ENCODE measurements at places on chromosomes 12 and 14.

GRCh38 chr12:113405694-113406093 is 2.0 kb upstream of the SDS start:
- no peak for DNase-seq

- DNase-seq = no peak
Measured at GRCh38 chr14:101495827-101496775, 65.2 kb upstream of the DIO3 start.

DNA sequence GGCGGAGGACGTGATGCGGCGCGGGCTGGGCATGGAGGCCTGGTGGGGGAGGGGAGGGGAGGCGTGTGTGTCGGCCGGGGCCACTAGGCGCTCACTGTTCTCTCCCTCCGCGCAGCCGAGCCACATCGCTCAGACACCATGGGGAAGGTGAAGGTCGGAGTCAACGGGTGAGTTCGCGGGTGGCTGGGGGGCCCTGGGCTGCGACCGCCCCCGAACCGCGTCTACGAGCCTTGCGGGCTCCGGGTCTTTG is 303 bp downstream of the GAPDH start:
- DNase-seq = no peak

- no peak for DNase-seq
Measured at GRCh38 chr12:69150083-69150795, 89.1 kb upstream of the CPSF6 start.

DNA sequence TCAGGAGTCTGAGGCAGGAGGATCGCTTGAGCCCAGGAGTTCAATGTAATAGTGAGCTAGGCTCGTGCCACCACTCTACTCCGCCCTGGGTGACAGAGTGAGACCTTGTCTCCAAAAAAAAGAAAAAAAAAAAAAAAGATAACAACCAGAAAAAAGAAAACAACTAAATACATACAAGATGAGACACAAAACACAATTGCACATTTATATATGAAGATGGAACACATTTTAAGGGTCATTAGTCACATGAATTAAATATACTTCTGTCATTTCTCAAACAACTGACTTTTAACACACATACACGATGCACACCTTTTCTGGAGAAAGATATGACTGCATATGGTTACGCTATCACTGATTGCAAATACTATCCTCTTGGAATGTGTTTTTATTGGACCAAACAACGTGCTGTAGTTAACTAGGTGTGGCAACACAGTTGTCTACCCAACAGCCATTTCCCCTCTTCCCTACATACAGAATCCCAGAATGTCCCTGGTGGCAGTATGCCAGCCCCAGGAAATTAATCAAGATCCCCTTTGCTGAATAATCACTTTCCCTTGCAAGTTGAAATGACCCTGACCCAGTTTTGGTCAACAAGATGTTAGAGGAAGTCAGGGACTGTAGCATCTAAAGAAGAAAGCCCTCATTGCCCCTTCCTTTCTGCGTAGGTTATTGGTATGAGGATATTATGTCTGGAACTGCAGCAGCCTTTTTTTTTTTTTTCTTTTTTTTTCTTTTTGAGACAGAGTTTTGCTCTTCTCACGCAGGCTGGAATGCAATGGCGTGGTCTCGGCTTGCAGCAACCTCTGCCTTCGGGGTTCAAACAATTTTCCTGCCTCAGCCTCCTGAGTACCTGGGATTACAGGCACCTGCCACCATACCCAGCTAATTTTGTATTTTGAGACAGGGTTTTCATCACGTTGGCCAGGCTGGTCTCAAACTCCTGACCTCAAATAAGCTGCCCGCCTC is 5.6 kb upstream of the MYL6B start:
- no peak for DNase-seq

GRCh38 chr14:61380984-61381383 is 59.6 kb downstream of the PRKCH start:
- DNase-seq = no peak

DNA sequence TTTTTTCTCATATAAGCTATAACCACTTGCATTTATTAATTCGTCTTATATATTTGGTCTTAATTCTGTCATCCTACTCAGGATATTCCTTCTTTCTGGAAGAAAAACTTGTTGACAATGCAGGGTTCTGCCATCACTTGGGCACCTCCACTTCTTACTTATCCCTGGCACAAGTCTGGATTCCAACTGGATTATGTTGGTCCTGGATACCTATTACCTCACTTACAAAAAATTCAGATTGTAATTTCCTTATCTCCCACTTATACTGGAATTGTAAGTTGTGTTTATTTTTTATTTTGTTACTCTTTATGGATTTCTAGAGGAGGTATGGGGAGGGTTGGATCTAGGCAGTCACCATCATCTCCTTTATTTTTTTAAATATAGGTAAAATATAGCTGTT is 36.7 kb downstream of the LRRIQ1 start:
- DNase-seq = no peak

GRCh38 chr14:67068251-67068650 is 121.0 kb upstream of the GARIN2 start:
- no peak for DNase-seq

DNA sequence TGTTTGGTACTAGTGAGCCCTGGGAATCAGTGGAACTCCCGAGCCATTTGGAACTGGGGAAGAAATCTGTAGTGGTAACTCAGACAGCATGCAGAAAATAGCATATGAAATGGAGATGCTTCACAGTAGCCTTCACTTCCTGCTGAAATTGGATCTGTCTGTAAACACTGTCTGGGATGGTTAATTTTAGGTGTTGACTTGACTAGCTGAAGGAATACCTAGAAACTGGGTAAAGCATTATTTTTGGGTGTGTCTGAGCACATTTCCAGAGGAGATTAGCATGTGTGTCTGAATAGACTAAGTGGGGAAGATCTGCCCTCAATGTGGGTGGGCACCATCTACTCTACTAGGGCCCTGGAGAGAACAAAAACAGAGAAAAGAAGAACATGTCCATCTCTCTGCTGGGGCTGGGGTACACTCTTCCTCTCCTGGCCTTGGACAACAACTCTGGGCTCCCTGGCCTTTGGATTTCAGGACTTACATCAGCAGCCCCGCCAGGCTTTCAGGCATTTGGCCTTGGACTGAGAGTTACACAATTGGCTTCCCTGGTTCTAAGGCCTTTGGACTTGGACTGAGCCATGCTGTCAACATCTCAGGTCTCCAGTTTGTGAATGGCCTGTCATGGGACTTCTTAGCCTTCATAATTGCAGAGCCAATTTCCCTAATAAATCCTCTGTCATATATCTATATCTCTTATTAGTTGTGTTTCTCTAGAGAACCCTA is 14.0 kb upstream of the CRADD start:
- DNase-seq = no peak

- no peak for DNase-seq
Measured at GRCh38 chr12:112577473-112578329, 159.0 kb downstream of the PTPN11 start.

GRCh38 chr14:91331721-91332120 is 85.9 kb downstream of the CCDC88C start:
- no peak for DNase-seq

DNA sequence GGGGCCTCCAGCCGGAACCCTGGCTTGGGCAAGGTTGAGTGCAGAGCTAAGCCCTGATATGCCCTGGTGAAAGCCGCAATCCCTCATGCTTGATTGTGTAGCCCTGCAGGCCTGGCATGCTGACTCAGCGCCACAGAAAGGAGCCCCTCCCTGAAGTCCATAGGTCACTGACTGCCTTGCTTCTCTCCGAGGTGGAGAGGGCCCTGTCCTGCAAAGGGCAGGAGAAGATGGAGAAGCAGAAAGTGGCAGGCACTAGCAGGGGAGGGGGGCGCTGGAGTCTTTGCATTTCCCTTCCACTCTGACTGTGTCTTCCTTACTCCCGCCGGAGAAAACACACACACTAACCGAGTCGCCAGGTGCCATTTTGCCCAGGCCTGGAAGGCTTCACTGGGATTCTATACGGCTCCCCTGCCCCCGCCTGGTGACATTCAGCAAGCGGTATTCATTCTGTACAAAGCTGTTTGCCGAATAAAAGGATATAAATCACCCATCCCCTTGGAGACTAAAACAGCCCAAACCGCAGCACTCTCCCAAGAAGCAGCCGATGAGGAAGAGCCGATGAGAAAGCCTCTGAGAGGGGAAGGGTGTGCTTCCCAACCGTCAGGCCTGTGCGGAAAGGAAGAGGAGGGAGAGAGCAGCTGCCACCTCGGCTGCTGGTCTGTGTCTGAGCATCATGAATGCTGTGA is 69.8 kb downstream of the SLC6A12 start:
- no peak for DNase-seq

GRCh38 chr12:8696442-8697090 is 1.2 kb upstream of the RIMKLB start:
- no peak for DNase-seq

GRCh38 chr12:80485222-80485987 is 41.4 kb downstream of the PTPRQ start:
- DNase-seq = no peak

GRCh38 chr14:29608861-29609260 is 318.8 kb downstream of the PRKD1 start:
- DNase-seq = no peak

DNA sequence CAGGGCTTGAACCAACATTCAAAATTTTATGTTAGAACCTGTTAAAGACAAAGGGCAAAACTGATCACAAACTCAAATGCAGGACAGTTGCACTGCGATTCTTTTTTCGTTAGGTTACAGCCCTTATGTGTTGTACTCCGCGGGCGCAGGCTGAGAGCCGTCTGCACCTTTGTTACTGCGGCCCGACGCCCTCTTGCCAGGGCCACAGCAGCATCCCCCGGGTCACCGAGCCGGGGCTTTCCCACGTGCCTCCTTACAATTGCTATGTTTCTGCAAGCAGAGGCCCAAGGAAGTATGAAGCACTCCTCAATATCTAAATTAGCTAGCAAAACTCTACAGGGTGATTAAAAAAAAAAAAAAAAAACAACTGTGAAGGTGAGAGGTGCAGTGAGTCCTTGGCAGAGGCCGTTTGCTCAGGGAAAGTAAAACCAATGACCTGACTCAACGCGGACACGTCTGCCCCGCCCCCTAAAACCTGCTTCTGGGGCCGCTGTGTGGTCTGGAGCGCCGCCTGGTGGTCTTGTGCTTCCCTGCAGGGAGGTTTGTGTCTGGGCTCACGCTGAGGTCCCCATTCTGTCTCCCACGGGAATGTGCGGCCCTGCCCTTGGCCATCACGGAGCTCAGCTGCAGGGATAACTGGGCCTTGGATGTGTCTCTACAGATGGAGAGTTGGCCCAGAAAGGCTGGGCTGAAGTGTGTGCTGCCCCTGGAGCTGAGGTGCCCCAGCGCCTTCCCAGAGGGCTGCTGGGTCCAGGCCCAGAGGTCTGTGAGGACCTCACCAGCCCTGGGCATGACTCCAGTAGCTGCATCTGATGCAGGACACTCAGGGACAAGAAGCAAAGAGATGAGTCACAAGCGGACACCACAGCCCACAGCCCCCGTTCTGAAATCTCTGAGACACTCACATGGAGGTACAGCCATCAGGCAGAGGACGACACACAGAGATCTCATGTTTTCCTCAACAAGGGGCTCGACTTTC is 418.5 kb downstream of the TMEM121 start:
- peak; percentile 57 for DNase-seq

- peak; percentile 63 for DNase-seq
Measured at GRCh38 chr12:50222275-50222783, 55.2 kb upstream of the CERS5 start.

GRCh38 chr14:55936691-55937090 is 181.5 kb upstream of the PELI2 start:
- DNase-seq = no peak

- DNase-seq = no peak
Measured at GRCh38 chr12:18939051-18939450, 190.5 kb upstream of the PLEKHA5 start.

GRCh38 chr14:81400852-81401251 is 728 bp upstream of the STON2 start:
- no peak for DNase-seq

- DNase-seq = no peak
Measured at GRCh38 chr14:99202516-99202915, 69.5 kb downstream of the BCL11B start.

DNA sequence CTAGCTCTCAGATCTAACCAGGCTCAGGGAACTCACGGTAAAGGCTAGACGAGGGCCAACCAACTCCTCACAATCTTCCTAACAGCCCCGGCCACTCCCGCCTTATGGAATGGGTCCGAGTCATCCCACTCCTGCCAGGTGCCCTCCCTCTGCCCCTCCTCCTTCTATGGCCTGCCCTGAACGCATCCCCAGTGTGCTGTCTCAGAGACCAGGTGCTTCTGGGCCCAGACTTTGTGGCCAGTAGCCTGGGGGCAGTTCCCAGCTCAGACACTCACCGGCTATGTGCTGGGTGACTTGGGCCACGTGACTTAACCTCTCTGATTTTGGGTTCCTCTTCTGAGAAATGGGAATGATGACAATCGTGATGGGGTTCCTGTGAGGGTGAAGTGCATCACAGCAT is 22.5 kb downstream of the PAPLN start:
- no peak for DNase-seq

- no peak for DNase-seq
Measured at GRCh38 chr14:92958373-92959188, 35.6 kb downstream of the CHGA start.

DNA sequence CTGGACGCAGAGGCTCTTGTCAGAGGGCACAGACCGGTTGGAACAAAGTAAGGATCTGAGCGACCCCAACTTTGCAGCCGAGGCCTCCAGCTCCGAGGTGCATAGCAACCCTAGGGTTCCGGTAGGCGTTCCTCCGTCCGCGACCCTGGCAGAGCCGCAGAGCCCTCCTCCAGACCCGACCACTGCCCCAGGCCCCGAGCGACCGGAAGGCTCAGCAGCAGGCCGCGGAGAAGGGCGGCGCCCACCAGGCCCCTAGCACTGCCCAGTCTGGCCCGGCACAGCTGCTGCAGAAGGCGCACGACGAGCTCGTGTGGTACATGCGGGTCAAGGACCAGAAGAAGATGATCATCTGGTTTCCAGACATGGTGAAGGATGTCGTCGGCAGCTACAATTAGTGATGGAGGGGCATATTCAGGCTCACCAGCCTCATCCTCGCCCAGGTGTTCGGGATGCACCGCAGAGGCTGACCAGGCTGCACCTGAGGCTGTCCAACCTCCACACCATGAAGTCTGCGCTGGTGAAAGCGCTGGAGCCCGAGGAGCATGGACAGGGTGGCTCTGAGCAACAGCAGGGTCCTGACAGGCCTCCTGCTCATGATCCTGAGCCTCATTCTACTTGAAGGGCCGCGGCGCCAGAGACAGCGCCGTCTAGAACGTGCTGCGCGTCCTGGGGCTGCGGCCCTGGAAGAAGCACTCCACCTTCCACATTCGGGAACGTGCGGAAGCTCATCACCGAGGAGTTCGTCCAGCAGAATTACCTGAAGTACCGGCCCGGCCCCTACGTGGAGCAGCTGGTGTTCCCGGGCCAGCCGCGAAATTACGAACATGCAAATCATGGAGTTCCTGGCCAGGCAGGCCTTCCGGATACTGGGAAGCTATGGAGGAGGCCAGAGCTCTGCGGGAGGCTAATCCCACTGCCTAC is 24.5 kb downstream of the CAPS2 start:
- no peak for DNase-seq

DNA sequence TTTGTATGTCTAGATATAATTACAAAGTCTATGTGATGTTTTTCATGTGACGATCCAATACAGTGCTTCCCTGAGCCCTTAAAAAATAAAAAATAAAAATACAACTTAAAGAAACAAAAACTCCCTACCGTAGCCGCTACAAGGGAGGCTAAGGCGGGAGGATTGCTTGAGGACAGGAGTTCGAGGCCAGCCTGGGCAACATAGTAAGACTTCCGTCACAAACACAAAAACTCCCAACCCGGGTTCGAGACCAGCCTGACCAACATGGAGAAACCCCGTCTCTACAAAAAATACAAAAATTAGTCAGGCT is 669 bp upstream of the CDKN3 start:
- DNase-seq = peak; percentile 14

- DNase-seq = no peak
Measured at GRCh38 chr14:52377940-52378339, 63.8 kb downstream of the PTGER2 start.
